Astrocyte of the spinal cord (primary cell): ENCODE measurements at places on chromosomes 3 and 15.
A peak's percentile ranks its signal among the peaks of the same experiment; 100 is the strongest.

- no peak for DNase-seq
These were observed 135.0 kb upstream of the COL8A1 start for GRCh38 chr3:99503350-99503749.

GRCh38 chr3:185559706-185560090, 7.3 kb upstream of the LIPH start:
- DNase-seq: no peak

DNA sequence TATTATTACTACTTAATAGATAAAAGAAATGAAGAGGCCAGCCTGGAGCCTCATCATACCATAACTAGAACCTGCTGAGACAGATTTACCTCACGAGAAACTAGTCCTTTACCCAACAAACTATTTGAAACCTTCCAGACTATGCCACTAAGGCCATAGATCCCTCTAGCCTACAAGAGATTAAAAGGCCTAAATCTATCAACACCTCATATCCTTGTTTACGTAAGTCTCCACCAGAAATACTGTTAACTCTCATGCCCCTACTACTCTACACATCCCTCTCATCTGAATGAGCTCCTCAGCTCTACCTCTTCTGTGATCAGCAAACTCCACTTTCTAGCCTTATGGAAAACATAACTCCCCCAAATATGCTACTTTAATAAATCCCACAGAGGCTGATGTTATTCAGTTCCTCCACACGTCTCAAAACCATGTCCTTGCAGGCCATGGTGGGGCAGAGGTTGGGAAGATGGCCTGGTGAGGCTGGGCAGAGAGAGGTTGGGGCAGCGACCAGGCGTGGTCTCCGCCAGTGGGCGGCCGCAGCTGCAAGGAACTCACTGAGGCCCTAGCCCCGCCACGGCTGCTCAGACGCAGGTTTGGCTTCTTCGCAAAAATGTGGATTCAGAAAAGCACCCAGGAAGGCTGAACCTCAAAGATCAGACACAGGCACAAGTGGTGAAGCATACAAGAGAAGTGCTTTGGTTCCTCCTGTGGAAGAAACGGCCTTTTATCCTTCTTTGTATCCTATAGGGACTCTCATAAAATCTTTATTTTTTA, 65.8 kb downstream of the GSK3B start:
- DNase-seq: no peak

- peak; percentile 87 for DNase-seq
These were observed 209.6 kb upstream of the PFN2 start for GRCh38 chr3:150180334-150180733.

DNA sequence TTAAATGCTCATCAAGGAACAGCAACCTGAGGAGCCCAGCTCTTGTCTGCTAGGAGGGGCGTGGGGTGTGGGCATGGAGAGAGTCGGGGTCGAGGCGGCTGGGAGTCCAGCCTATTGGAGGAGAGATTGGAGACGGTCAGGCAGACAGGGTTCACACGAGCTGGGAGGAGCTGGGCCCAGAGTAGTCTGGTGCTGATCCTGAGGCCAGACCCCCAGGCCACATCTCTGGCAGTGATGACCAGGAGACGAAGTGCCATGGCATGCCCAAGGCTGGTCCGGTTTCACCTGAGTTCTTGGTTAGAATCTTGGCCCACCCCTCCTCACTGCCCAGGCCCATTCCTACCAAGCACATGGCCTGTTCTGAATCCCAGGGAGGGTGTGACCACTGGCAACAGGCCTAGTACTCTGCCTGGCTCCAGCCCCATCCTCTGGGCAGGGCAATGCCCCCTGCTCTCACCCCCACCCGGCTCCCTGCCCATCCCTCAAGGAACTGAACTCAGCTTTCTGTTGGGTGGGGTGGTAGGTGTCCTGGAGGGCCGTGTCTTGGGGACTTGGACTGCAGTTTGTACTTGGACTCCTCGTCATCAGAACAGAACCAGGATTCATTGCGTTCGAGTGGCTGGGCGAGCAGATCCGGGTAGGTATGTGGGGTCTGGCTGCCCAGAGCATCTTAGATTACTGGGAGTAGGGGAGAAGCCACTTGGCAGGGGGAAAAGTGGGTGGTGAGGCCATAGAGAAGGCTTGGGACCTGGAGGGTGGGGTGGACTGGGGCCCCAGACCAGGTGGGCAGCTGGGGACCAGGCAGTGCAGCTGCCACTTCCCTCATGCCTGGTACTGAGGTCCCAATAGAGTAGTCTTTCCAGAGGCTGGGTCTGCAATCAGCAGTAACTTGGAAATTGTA, 20.8 kb downstream of the SLC28A1 start:
- DNase-seq: no peak

GRCh38 chr3:127825756-127826155, 3.4 kb upstream of the MGLL start:
- no peak for DNase-seq

GRCh38 chr3:177835008-177835407, 637.7 kb upstream of the TBL1XR1 start:
- DNase-seq: peak; percentile 98

DNA sequence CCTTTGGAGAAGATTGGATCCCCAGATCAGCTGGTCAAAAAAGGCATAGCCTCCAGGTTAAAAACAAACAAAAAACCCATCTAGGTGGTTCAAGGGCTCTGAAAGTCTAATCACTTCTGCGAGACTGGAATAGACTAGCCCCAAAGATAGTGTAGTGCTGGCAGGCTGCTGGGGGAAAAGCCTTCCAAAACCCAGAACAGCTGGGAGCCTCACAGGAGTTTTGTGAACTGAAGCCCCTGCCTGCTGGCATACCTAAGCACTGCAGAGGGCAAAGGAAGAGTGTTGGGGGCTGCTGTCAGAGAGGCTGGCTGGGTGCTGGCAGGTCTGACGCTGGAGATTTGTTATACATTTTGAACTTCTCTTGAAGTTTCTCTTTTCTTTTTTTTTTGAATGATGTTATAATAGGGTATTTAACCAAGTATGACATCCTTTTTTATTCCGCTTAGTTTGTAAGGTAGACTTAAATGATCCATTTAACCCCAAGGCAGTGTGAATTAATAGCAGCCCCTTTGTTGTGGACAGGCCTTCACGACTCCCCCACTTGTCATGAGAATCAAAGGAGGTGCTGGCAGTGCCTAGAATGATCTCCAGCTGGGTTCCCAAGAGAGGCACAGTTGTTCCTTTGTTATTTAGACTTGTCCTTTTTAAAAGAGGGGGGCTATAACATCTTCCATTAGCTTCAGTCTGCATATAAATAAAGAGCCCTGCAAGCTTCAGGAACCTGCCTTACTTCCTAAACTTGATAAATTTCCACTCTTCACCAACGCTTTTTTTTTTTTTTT, 53.9 kb downstream of the CRTC3 start:
- no peak for DNase-seq

DNA sequence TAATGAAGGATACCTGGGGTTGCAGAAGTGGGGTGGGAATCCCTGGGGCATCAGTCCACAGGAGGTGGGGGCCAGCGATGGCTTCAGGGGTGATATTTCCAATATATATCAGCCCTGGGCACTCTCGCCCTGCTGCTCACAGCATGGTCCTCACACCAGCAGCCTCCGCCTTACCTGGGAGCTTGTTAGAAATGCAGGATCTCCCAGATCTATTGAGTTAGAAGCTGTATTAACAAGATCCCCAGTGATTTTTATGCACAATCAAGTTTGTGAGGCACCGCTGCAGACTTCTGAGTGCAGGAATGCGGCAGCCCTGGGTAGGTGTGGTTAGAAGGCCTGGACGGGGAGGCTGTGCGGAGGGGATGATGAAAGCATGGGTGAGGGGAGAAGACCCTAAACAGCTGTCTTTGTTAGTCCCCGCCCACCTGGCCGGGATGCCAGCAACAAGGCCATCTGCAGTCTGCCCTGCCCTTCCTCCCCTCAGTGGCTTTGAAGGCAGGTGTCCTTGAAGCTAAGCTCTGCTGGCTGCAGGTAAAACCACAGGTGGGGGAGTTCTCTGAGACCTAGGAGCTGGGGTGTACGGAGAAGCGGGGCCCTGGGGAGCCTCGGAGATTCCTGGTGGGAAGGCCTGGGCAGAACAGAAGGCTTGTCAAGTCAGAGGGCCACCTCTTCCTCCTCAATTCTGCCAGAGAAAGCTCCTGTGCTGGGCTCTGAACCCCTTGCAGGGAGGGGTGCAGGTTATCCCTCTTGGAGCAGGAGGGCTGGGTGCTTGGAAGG, 11.4 kb downstream of the FAM107A start:
- DNase-seq: no peak
